ENCODE measurements at places on chromosomes 12 and 14. TPM values are rescaled to one million over a fixed set of nuclear protein-coding genes. Genes with fewer than 3 reads are reported as not detected.

JPH4 gene
- not detected for total RNA-seq

GRCh38 chr12:39406262-39406661 is 36.7 kb downstream of the KIF21A start:
- peak; percentile 33 for DNase-seq

- DNase-seq = no peak
These were observed 191.8 kb downstream of the C12orf75 start for GRCh38 chr12:105522166-105522825.

SOAT2 gene
- not detected for total RNA-seq

GRCh38 chr12:57497223-57498131 is 9.6 kb downstream of the MARS1 start:
- no peak for DNase-seq

- no peak for DNase-seq
These were observed 430.0 kb downstream of the ETNK1 start for GRCh38 chr12:23055004-23055403.

DNA sequence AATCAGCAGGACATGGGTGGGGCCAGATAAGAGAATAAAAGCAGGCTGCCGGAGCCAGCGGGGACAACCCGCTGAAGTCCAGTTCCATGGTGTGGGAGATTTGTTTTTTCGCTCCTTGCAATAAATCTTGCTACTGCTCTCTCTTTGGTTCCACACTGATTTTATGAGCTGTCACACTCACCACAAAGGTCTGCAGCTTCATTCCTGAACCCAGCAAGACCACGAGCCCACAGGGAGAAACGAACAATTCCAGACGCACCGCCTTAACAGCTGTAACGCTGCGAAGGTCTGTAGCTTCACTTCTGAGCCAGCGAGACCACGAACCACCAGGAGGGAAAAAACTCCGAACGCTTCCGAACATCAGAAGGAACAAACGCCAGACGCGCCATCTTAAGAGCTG is 2.8 kb upstream of the CNIH1 start:
- DNase-seq = no peak

DNA sequence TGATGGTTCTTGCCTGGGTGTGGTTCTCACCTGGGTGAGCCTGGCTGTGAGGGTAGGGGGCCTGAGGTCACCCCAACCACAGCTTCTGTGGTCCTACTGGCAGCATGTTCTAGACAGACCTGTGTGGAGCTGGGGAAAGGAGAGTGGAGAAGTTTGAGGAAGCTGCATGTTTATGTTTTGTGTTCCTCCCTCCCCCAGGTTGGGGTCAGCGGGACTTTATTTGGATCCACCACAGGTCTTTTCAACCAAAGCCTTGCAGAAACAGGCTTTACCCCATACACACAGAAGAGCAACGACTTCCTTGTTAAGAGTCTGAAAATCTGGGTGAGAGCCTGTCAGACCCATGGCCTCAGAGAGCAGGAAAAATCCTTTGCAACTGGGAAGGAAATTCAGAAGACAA is 5.6 kb downstream of the CD9 start:
- no peak for DNase-seq

BTG1 gene
- 0.10 TPM for total RNA-seq

DNA sequence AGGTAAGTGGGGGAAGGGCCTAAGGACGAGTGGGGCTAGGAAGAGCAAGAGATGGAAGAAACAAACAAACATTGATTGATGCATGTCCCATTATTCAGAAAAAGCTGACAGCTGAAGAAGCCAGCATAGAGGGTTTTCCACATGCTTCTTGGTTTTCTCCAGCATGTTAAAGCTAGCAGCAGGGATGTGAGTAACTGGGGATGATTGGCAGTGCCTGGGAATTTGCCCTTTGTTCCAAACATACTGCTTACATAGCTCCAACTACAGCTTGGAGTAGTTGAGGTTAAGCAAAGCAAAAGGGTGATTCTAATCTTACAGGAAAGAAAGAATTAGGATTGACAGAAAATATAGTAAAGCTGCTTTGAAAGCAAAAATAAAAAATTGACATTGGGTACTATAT is 68.0 kb upstream of the IFNG-AS1 start:
- no peak for DNase-seq

TCL1A gene
- not detected for total RNA-seq

ACVRL1 gene
- 1.8 TPM for total RNA-seq

DNA sequence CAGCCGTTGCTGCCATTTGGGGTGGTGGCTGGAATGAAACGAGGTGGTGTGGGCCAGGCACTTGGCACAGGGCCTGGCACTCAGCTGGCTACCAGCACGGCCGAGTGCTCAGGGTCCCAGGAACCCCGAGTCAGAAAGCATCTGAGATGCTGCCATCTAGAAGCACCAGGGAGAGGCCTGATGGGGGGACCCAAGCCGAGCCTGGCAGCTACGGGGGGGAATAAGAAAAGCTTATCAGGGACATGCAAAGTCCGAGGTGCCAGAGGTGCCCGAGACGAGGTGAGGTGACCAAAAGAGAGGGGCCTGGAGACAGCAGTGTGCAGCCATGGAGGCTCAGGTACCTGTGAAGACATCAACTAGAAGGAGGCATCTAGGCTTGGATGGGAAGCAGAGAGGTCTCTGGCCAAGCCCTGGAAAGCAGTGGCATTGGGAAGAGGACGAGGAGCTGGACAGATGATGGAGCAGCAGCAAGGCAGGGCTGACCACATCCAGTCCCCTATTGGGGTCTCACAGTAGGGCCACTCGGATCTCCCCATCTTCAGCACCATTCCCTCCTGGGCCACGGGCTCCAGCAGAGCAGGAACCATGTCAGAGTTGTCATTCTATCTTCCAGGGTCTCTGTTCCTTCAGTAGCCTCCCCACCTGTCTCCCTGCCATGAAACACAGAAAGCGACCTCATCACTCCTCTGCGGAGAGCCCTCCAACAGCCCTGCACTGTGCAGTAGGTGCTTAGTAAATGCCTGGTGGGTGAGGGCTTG is 59.3 kb upstream of the DIO3 start:
- no peak for DNase-seq

APPL2 gene
- 36.4 TPM for total RNA-seq

DNA sequence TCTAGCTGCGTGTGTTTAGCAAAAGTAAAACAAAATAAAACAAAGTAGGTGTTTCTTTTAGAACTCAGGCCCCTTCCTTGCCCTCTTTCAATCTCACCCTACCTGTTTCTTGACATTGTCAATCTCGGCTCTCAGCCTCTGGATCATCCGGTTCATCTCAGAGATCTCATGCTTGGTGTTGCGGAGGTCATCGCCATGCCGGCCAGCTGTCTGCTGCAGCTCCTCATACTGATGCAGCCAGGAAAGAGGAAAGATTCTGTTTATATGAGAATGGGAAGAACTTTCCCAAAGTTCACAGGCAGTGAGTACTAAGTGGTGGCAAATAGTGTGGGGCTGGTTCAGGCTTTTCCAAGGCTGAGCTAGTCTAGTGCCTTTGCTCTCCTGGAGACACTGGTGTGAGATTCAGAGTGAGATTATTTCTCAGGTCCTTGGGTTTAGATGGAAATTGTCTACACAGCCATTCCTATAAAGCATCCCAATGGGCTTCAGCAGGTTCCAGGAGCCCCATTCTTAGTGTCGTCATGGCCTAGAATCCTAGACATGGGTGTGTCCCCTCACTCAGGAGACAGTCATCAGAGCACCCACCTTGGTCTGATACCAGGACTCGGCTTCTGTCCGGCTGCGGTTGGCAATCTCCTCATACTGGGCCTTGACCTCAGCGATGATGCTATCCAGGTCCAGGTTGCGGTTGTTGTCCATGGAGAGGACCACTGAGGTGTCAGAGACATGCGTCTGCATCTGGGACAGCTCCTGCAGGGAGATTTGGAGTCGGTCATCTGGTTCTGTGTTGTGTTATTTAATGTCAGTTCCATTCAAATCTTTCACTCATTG is 3.0 kb downstream of the KRT5 start:
- DNase-seq = no peak

A2M gene
- total RNA-seq = not detected

DNA sequence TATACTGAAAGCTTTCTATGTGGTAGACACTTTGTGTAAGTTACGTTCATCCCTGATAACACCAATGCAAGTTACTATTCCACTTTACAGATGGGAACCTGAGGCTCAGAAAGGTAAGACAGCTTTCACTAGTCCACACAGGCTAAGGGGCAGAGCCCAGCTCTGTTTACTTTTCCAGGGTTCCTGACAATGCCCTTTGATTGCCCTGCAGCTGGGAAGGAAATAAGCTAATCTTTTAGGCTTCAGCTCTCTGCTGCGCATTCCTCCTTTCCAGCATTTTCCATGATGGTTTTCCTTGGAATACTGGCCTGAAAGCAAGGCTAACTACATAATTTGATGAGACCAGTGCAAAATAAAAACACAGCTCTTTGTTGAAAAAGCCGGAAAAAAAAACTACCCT is 185.7 kb upstream of the BTG1 start:
- DNase-seq = no peak

TAS2R19 gene
- not detected for total RNA-seq

GRCh38 chr14:73261075-73261474 is 23.8 kb downstream of the PAPLN start:
- no peak for DNase-seq

DNA sequence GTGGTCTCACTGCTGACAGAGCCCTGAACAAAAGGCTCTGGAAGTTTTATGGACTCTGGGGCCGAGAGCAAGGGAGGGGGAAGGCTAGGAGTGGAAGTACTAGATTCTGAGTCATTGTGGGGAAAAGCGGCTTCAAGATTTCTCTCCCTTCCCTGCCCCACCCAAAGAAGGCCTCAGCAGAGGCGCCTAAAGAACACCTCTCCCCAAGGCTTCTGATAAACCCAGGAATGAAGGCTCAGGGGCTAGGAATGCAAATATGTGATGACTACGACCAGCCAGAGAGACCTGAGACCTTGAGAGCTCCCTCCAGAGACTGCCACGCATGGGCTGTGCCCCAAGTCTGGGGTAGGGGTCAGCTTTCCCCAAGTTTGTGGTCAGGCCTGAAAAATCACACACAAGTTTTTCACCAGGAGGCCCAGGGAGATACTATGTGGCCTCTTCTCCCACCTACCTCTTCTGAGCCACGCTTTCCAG is 130.7 kb upstream of the HIF1A start:
- no peak for DNase-seq

GRCh38 chr14:49971156-49972130 is 78.6 kb downstream of the ARF6 start:
- no peak for DNase-seq

DNA sequence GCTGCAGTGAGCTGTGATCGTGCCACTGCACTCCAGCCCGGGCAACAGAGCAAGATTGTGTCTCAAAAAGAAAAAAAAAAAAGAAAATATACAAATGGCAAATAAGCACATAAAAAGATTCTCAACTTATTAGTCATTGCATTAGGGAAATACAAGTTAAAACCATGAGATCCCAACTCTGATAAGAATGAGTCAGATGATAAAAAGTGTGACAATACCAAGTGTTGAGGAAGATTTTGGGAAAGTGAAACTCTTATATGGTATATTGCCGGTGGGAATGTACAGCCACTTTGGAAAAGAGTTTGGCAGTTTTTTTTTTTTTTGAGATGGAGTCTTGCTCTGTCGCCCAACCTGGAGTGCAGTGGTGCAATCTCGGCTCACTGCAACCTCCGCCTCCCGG is 7.6 kb upstream of the PRPF40B start:
- no peak for DNase-seq

NDUFB1 gene
- total RNA-seq = 480 TPM

DNA sequence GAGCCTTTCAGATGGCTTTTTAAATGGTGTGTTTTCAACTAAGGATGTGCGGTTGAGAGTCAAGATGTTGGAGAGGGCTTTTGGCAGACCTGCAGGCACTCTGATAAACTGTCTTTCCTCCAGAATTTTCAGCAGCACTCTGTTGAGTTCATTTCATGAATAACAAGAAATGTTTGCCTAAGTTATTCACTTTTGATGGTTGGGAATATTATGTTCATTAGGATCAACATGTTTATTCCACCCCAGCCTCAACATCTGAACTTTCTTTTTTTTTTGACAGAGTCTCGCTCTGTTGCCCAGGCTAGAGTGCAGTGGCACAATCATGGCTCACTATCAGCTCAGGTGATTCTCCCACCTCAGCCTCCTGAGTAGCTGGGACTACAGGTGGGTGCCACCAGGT is 68.4 kb downstream of the C12orf75 start:
- DNase-seq = no peak

GRCh38 chr14:45867046-45867894 is 614.3 kb upstream of the MIS18BP1 start:
- no peak for DNase-seq

DNA sequence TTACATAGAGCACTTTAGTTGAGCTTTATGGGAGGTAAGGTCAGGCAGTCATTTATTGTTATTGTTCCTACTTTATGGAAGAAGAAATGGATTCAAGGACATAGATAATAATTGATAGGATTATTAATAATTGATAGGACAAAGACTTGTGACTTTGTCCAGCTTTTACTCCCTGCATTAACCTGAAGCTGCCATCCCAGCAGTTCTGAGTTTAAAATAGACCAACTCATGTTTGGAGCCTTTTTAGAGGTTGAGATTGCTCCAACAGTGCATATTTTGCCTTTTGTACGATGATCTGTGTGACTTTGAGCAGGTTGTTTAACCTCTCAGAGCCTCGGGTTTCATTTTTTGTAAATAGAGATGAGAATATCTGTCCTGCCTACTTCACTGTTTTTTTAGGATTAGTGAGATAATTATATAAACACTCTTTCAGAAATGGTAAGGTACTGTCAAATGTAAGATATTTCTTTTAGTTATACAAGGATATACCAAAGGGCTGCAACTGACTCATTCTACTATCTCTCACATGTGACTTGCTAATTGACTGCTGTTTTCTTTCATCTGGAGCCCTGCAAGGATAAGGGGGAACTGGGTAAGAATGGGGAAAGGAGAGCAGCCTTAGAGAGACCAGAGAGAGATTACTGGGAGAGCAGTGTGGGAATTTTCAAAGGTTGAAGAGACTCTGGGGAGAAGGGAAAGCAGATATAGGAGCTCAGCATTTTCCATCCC is 15.3 kb downstream of the WDR20 start:
- no peak for DNase-seq

- no peak for DNase-seq
These were observed 123.3 kb downstream of the SSPN start for GRCh38 chr12:26318661-26319068.

DNA sequence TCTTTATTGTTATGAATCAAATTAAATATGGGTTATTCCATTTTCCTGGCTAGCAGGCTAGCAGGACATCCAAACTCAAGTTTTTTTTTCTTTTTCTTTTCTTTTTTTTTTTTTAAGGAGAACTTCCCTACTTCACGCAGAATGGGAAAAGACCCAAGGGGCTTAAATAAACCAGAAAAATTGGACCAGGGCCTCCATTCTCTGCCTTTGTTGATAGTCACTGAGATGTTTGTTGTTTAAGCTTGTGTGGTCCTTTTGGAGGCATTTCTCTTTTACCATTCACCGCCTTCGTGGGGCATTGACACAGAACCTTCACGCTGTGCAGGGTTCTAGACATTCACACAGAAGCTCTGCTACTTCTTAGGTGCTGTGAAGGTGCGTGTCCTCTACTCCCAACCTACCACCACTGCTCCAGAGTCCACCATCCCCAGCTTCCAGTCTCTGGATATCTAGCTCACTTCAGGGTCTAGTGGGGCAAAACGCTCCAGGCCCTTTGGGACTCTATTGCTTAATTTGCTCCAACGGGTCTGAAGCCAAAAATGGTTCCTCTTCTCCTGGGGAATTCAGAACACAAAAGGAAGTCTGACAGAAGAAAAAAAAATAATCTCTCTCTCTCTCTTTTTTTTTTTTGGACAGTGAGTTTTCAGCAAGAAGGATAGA is 301.3 kb downstream of the AEBP2 start:
- no peak for DNase-seq

CBLN3 gene
- total RNA-seq = 0.25 TPM
